H9 (cell line): ENCODE measurements at places on chromosomes 13 and 19. TPM values are rescaled to one million over a fixed set of nuclear protein-coding genes. Genes with fewer than 3 reads are reported as not detected.

GRCh38 chr13:59734393-59734792 is 429.3 kb downstream of the DIAPH3 start:
- DNase-seq: no peak

DNA sequence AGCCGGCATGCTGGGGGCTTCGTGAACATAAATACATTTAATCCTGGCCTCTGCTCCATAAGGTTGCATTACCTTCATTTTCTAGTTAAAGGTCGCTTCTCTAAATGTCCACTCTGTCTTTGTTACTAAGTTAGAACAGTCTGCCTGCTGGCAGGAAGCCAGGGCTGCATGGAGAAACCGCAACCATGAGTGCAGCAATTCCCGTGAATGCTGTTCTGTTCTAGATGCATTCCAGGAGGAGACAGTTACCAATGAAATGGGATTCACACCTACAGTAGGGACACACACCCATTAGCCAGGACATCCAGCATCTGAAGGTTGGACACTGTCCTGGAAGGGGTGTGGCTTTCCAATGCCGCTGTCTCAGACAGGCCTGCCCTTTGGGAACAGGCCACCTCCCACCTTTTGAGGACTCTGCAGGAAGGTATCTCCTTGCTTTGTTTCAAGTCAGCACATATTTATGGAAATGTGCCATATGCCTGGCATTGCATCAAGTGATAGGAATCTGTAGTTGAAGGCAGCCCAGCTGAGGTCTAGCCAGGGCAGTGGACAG is 129.7 kb downstream of the SLC7A1 start:
- DNase-seq: no peak

DNA sequence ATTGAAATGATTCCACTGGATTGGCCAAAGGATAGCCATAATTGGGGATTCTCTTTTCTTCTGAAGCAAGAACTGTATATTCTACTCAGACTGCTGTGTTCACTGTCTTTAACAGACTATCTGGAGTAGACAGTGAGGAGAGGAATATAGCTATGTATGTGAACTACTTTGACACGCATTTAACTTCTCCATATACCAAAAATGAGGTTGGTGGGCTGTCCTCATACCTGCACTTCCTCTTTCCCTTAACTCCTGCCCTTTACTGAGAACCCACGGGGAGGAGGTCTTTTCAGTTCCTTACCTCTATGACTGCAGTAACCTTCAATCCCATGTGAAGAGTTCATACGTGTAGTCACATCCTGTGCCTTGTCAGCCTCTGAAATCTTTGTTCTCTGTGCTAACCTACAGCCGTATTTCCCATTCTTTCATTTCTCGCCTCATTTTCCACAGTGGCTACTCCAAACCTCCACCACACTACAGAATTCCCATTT is 305.8 kb downstream of the MTUS2 start:
- DNase-seq: no peak

The FFAR1 gene
- total RNA-seq: not detected in 2 replicates

The OR7A5 gene
- not detected in 2 replicates for total RNA-seq
